Fibroblast of skin of right quadriceps (primary cell): ENCODE measurements at places on chromosomes 13 and 19.

DNA sequence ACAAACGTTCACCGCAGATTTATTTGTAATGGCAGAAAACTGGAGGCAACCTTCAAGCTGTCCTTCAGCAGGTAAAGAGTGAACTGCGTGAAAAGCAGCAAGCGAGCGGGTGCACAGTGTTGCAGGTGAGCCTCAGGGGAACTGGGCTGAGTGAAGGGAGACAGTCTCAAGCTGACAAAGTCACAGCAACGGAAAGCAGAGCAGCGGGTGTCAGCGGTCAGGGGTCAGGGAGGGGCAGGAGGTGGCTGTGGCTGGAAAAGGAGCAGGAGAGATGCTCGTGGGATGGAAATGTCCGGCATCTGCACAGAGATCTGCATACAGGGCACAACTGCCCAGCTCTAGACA lies 8.5 kb upstream of the RASA3 start:
- DNase-seq: no peak

DNA sequence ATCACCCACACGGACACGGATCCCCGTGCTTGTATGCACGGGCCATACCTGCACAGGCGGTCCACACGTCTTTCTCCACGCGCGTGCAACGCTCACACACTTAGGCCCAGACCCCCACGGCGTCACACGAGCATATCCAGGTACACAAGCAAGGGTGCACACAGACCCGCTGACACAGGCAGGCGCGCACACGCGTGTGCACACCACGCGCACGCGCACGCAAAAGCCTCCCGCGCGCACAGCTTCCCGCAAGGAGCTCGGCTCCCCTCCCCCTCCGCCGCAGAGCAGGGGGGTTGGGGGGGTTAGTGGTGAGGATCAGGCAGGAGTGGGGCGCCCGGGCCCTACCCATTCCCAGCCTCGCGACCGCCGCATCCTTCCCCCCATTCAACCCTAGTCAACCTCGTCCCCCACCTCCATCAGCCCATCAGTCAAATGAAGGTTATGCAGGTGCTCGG lies 407 bp downstream of the RAB3A start:
- DNase-seq: no peak

- DNase-seq: no peak
Measured at GRCh38 chr19:2774953-2775555, 8.0 kb downstream of the SGTA start.

- DNase-seq: peak; percentile 74
Measured at GRCh38 chr13:66673401-66673800, 556.7 kb downstream of the PCDH9 start.

- peak; percentile 35 for DNase-seq
Measured at GRCh38 chr19:1106841-1107660, 3.3 kb downstream of the GPX4 start.

DNA sequence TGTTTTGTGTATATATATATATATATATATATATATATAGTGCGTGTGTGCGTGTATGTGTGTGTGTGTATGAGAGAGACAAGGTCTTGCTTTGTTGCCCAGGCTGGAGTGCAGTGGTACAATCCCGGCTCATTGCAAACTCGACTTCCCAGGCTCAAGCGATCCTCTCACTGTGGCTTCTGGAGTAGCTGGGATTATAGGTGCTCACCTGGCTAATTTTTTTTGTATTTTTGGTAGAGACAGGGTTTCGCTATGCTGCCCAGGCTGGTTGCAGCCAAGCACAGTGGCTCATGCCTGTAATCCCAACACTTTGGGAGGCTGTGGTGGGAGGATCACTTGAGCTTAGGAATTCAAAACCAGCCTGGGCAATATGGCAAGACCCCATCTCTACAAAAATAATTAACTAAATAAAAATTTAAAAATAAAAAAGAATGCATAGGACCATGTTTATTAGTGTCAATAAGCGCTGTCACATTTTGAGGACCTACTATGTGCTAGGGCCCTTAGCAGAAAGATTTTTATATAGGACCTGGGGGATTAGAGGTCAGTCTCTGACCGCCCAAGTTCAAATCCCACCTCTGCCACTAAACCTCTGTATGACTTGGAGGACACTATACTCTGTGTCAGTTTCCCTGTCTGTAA lies 1.8 kb downstream of the PVR start:
- DNase-seq: no peak

GRCh38 chr19:1271528-1272422 lies 2.6 kb downstream of the CIRBP start:
- no peak for DNase-seq

DNA sequence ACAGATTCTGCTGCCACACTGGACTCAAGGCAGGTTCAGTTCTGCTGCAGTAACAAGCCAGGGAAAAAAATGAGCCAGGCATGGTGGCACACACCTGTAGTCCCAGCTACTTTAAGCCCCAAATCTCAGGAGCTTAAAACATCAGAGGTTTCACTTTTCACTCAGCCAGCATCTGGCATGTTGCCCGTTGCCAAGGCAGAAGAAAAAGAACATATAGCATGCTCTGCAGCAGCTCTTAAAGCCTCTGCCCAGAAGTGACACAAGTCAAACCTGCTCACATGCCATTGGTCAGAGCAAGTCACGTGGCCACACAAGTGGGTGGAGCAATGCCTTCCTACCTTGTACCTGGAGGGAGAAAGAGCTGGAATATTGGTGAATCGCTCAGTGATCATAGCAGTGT lies 14.7 kb upstream of the ADGRE5 start:
- DNase-seq: peak; percentile 60

- peak; percentile 98 for DNase-seq
Measured at GRCh38 chr19:44626048-44626624, 12.8 kb downstream of the IGSF23 start.
